ENCODE measurements at places on chromosomes 2 and 18.

DNA sequence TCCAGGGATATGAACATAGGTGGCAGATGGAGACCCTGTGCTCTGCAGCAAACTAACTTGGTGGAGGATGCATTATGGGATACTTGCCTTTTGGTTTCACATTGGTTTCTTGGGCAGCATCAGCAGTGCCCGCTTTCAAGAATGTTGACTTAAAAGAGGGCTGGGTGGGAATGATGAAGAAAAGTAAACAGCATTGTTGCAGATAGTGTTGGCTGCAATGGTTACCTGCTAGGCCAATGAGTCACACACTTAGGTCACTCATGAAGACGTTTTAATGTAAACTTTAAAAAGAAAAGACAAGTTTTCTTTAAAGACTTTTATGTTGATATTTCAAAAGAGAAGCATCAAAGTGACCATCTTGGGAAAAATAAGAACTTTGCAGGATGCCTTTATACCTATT lies 26.1 kb upstream of the FAM237A start:
- DNase-seq, result no peak

DNA sequence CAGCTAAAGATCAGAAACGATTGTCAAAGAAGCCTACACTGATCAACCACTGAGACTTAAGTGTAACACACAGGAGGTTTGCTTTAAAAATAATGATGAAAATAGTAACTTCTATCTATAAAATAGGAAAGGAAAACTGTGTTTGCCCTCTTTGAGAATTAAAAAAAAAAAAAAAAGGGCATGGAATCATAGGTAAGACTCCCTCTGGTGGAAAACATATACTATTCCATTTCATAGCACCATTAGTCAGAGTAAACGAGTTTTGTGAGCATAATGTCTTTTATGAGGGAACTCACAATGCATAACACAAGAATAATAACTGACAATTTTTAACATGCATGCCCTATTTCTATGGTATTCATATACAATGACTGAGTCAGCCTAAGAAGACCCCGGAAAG lies 36.3 kb downstream of the SLC35F5 start:
- DNase-seq, result no peak

GRCh38 chr2:14720319-14720718 lies 87.8 kb downstream of the LRATD1 start:
- DNase-seq, result no peak

GRCh38 chr2:13550285-13551231 lies 833.8 kb downstream of the TRIB2 start:
- no peak for DNase-seq

GRCh38 chr2:54983345-54984220 lies 66.7 kb downstream of the RTN4 start:
- DNase-seq, result no peak

- no peak for DNase-seq
Observed at GRCh38 chr2:151840216-151841046, 12.2 kb upstream of the ARL5A start.

- DNase-seq, result no peak
Observed at GRCh38 chr18:27382567-27383216, 197.6 kb upstream of the CHST9 start.

GRCh38 chr2:39127973-39128372 lies 7.1 kb upstream of the SOS1 start:
- peak; percentile 60 for DNase-seq

GRCh38 chr18:61618816-61619215 lies 274.0 kb downstream of the RNF152 start:
- no peak for DNase-seq

DNA sequence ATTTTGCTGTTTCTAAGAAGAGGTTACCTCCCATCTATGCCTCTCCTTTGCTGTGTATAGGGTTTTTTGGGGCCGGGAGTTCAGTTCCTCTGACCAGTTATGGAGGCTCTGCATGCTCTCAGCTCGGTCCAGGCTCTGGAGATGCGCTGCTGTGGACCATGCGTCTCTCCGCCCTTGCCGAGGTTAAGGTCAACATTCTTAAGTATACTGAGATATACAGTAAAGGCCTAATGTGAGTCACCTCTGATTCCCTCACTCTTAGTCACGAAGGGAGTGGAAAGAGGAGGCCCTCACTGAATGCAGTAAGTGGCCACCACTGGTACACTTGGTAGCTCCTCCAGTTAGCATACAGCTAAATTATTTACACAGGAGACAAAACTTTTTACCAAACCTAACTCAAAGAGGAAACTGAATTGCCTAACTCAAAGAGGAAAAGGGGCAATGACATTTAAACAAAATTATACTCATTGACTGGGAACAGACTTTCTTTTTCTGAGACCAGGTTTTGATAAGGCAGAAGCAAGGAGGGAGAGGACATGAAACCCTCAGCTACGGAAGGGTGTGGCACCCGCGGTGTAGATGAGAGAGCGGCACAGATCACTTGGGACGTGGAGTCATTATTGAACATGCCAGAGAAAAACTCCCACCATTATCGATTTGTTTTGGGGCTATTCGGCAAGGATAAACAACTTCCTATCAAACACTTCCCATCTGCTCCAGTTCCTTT lies 98.7 kb downstream of the COPS8 start:
- DNase-seq, result no peak

DNA sequence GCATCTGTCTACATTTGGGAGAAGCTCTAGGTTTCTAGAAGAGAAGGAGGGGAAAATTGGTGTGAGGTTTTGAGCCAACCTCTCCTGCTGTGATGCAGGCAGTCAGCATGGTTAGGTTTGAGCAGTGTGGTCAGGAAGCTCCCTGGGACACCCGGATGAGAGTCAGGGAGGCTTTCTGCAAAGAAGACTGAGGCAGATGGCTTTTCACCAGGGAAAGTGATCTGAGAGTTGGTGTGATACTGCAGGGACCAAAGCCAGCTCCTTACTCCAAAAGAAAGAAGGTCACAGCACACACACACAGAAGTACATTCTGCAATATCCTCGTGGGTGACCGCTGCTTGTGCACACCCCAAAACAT lies 75.8 kb upstream of the BCL11A start:
- no peak for DNase-seq

DNA sequence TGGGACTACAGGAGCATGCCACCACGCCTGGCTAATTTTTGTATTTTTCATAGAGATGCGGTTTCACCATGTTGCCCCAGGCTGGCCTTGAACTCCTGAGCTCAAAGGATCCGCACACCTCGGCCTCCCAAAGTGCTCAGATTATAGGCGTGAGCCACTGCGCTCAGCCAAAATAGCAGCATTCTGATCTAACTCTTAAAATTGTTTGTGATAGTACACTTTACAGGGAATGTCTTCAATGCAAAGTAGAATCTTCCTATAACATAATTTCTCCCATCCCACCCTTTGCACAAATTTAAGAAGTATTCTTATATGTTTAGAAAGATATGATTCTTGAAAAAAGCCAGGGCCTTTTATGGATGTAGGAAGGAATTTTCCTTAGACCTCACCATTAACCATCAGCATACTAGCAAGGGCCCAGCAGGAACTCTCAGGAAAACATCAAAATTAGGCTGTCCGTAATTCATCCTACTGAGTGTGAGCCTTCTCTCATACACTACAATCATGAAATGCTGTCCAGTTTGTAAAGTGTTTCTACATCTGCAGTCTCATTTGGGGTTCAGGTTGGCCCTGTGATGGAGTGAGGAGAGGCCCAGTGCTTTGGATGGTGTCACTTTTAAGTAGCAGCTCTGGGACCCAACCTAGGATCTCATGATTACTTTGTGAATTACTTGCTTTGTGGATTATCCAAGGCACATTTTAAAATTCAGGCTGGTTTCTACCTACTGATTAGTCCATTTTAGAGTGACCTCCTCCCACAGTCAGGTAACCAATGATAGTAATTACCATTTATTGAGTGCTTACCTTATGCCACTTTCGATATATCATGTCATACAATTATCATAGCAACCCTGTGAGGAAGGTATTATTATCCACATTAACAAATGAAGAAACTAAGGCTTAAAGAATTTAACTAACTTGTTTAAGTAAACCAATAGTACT lies 37.5 kb upstream of the DLX1 start:
- DNase-seq, result no peak

GRCh38 chr18:31723990-31724711 lies 36.5 kb downstream of the SLC25A52 start:
- DNase-seq, result no peak

DNA sequence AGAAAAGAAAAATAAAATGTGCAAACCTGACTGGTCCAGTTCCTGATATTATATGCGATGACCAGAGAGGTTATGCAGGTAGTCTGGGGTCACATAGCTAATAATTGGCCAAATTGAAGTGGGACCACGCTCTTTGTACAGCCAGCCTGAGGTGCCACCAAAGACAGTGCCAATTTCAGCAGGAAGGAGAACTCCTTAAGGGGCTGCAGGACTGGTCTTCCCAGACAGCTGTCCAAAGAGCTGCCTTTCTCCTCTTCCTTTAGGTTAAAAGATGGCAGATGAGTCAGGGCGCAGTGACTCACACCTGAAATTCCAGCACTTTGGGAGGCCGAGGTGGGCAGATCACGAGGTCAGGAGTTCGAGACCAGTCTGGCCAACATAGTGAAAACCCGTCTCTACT lies 95.5 kb downstream of the ACKR3 start:
- DNase-seq, result no peak

GRCh38 chr2:69132960-69133590 lies 120.1 kb downstream of the ANTXR1 start:
- DNase-seq, result no peak

DNA sequence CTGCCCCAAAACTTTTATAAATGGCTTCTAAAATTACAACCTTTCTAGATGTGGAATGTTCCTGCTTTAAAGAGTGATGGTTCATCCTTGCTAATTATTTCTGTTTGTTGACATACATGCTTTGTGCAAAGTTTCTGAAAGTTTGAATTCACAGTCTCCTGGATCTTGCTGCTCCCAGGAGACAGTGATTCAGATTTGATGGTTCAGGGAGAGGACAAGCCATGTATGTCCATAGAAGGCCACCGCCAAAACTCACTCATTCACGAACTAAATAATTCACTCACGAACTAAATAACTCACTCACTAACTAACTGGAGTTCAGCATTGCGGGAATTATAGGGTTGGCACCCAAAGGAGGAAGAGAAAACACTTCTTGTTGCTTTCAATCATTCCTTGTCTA lies 416.5 kb upstream of the ZEB2 start:
- no peak for DNase-seq

- DNase-seq, result peak; percentile 69
Observed at GRCh38 chr2:239326831-239327535, 73.8 kb downstream of the HDAC4 start.

- no peak for DNase-seq
Observed at GRCh38 chr2:201219328-201220096, 36.6 kb downstream of the CASP10 start.

DNA sequence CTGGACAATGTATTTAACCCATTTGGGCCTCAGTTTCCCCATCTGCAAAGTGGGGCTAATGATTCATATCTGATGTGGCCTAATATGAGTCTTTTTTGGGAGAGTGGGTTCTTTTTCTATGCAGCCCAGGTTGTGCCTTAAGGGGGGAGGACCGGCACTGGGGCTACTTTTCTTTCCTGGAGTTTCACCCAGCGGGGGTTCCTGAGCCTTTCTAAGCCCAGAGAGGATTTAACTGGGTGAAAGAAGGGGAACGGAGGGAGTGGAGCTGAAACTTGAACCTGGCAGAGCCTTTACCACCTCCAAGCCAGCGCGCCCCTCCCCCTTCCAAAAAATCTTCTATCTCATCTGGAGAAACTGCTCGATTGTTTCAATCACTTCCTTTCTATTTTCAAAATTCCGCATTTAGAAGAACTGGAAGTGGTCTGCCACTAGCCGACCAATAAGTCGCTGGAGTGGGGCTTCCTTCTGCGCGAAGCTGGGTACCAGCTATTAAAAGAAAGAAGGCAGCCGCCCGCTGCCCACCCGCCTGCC lies 205.0 kb upstream of the SMAD2 start:
- DNase-seq, result no peak

- DNase-seq, result peak; percentile 26
Observed at GRCh38 chr2:41782306-41783158, 265.3 kb upstream of the PKDCC start.

GRCh38 chr2:20660506-20661420 lies 6.2 kb upstream of the GDF7 start:
- no peak for DNase-seq

All from activated CD4-positive, alpha-beta T cell treated with anti-CD3 and anti-CD28 coated beads, Interleukin-2, amount 50 U/mL, for 48 hours (primary cell).